ENCODE measurements at places on chromosomes 2 and 18.

DNA sequence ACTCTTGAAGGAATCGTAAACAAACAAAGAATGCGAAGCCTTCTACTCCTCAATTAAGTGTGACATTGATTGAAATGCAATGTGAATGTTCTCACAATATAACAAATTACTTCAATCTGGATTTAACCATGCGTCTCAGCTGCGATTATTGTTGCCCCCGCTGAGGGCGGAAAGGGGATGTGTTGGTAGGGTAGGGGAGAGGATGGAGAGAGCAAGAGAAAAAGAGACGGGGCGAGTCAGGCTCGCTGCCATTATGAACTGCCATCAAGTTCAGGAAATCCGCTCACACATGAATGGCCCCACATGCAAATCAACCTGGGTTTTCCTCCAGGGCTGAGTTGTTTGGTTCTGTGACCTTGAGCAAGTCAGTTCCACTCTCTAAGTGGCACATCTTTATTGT lies 129.8 kb downstream of the PXDN start:
- DNase-seq = no peak

DNA sequence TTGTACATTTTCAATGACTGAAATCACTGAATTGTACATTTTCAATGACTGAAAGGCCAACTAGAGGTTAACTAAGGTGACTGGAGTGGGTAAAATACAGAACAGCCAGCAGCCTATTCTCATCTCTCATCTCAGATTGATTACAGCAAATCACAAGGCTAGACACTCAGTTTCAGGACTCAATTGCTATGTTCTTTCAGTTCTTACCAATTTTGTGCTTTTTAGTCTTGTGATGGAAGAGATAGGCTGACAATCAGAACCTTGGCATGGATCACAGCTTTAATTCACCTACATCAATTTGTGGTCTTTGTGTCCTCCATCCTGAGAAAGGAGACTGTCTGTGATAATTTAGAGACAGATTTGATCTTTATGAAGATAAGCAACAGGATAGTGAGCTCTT lies 124.7 kb downstream of the GULP1 start:
- DNase-seq = no peak

- no peak for DNase-seq
Measured at GRCh38 chr2:238431456-238431855, 4.7 kb downstream of the ASB1 start.

DNA sequence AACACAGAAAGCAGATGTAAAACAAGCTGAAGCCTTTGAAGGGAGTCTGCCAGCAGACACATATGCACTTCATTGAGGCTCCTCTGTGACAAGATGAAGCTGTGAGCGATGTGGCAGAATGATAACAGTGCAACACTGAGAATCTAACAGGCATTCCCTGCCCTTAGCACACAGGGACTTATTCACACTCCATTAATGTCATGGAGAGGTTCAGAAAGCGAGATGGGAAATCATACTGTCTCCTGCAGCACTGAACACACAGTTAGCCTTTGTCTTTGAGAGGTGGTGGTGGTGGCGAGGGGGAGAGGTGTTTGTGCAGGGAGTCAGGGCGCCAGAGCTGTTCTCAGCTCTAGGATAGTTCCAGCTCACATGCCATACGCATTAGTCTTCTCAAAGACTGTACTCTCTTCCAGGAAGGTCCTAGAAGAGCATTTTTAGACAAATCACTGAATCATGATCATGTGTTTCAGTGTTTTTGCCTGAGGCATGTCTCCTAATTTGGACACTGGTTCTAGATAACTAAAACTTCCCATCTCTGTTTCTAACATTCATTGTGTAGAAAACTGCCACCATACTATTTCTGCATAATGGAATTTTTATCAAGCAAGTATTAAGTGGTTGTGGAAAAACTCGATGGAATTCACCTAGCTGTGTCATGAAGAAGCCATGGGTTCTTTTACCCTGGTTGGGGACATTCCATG lies 93.5 kb upstream of the ITGB6 start:
- DNase-seq = peak; percentile 91

GRCh38 chr2:163919717-163920116 lies 183.9 kb upstream of the FIGN start:
- DNase-seq = peak; percentile 4
